ENCODE measurements at places on chromosomes 16 and 17. TPM values are rescaled to one million over a fixed set of nuclear protein-coding genes. Genes with fewer than 3 reads are reported as not detected.

The MYCBPAP gene
- not detected for total RNA-seq

The KRTAP2-2 gene
- total RNA-seq = not detected

The XAF1 gene
- total RNA-seq = 74.4 TPM

The TCAP gene
- total RNA-seq = not detected

The CACNG1 gene
- not detected for total RNA-seq

- DNase-seq = peak; percentile 66
Observed at GRCh38 chr16:4501071-4501478, 24.9 kb downstream of the HMOX2 start.

- no peak for DNase-seq
Observed at GRCh38 chr16:3413730-3414379, 12.8 kb downstream of the ZNF174 start.

GRCh38 chr17:29574732-29575510, 6.4 kb downstream of the TP53I13 start:
- no peak for DNase-seq

DNA sequence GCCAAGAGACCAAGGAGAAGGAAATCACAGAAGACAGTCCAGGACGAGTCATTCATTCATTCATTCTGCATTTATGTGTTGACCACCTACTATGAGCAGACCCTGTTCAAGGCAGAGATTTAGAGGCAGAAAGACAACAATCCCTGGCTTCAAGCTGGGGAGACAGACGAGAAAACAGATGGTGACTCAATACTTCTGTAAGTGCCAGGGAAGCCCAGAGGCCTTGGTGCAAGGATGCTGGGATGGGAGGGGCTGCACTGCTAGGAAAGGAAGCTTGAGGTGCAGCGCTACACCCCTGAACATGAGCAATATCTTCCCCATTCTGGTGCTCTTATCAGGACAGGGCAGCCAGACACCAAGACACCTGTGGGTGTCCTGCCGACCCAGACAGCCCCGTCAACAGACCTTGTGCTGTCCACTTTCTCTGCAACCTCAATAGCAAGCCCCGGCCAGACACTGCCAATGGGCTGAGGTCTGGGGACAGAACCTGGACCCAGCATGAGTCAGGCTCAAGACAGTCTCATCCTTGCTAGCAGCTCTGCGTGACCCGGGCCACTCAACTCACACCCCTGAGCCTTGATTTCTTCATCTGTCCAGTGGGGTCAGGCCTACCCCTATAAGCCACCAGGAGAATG, 163.5 kb downstream of the COPRS start:
- peak; percentile 68 for DNase-seq

GRCh38 chr17:40097931-40098845, 2.2 kb downstream of the NR1D1 start:
- peak; percentile 38 for DNase-seq

- no peak for DNase-seq
Observed at GRCh38 chr17:72898725-72899124, 193.8 kb downstream of the SLC39A11 start.

DNA sequence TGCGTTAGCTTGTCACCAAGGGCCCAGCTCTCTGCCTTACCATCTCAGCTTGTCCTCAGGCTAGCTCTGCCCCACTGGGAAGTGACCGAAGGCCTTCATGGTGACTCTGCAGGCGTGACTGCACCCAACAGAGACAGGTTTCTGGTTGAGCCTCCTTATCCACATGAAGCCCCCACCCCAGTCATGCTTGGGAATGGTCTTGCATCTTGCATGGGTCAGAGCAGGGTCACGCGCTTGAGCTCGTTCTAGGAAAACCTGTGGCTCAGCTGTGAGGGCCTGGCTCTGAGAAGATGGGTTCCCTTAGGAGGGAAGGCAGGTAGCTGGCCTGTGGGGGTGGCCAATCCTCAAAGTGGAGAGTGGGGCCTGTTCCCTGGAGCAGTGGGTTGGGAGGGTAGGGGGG, 122.8 kb downstream of the BANP start:
- no peak for DNase-seq

DNA sequence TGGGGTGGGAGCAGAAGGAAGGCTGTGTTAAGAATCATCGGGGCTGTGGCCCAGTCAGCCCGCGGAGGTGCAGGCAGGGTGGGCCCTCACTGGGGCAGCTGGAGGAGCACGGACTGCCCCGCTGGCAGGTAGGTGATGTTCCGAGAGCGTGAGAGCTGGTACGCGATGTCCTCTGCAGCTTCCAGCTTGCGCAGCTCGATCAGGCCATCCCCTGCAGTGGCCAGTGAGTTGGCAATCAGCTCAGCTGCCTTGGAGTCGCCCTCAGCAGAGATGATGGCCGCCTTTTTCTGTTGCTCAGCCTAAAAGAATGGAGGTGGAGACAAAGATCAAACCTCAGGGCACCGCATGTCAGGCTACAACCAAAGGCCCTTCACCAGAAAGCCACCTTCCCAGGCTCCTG, 9.8 kb downstream of the PHB1 start:
- DNase-seq = no peak

- DNase-seq = peak; percentile 72
Observed at GRCh38 chr17:64133546-64134215, 3.7 kb upstream of the ERN1 start.
